Ammon's horn (tissue), 1 donor: ENCODE measurements at places on chromosomes 5 and 9.

- no peak for DNase-seq
Observed at GRCh38 chr9:82108474-82108873, 119.9 kb downstream of the SPATA31D1 start.

GRCh38 chr9:99896119-99896518, 10.3 kb upstream of the STX17 start:
- no peak for DNase-seq

- DNase-seq, result no peak
Observed at GRCh38 chr9:121786998-121787422, 135.6 kb downstream of the DAB2IP start.

- no peak for DNase-seq
Observed at GRCh38 chr5:75043633-75044264, 8.6 kb downstream of the GCNT4 start.

DNA sequence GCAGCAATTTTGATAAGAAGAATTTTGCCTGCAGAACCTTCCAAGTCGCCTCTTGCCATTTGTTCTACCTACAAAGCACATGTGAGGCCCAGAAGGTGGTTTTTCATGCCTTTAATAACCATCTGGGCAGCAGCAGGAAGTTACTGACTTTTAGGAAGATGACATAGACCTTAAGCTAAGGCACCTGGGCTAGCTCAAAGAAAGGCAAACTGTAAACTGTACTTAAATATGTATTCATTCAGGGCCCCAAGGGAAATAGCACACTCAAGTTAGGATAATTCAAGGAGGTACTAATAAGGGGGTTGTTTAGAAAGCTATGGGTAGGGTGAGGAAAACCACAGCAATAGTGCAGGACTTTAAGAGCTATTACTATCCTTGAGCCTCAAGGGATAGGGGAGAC, 57.3 kb upstream of the HSPB3 start:
- no peak for DNase-seq

DNA sequence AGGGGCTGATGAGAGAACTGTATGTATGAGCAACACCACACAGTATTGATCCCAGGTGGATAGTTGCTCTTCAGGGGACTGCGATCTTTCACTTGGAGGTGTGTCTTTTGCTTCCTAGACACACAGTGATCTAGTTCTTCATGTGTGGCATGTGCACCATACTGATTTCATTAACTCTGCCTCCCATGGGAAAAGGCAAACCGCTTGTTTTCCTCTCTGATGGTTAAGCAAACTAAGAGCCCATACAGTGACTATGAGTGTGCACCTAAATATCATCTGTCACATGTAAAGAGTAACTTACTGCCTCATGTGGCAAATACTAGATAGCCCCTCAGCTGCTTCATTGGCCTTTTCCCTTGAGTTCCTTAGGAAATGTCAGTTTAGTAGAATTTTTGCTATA, 147.3 kb downstream of the TLE4 start:
- DNase-seq, result no peak

- DNase-seq, result no peak
Observed at GRCh38 chr5:1384521-1384920, 39.6 kb upstream of the CLPTM1L start.

DNA sequence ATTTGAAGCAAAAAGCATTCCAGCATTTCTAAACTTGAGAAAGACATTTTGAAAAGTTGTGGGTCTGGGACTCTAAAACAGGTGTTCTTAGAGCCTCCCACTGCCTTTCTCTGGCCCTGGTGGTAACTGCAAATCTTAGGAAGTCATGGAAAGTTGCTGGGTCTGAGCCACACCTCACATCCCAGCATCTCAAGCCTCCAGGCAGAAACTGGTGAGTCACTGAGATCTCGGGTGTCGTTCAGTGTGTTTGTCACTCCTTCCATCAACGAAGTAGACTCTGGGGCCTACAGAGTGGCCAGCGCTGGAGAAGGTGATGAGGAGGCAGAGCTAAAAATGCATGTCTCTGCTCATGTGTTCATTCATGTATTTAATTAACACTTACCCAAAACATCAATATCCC, 59.6 kb upstream of the C5orf58 start:
- no peak for DNase-seq

DNA sequence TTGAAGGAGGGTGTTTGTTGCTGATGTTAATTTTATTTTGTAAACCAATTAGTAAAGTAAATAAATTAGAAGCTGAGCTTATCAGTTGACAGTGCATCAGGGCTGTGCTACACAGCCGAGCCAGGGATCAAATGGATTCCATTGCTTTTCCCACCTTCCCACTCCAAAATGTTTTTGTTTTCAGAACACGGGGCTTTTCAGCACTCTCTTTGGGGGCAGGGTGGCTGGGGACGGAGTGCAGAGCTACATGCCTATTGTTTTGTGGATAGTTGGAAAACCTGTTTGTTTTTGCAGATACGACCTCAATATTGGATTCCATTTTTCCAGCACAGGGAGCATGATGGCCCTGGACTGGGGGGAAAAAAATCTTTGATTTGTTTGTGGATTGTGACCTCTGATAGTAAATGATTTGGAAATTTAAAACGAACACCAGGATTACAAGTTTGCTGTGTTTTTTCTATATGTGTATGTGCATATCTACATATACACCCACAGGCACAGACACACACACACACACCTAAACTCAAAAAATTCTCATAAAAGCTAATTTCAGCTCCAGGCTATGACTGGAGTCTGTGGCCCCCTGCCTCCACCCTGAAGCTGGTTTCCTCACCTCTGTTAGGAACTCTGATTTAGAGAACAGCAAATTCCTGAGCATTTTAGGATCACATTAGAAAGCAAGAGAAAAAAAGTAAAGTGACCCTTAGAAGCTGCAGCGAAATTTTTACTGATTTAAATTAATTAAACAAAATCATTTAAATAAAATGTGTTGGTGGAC, 371.7 kb upstream of the IRX2 start:
- DNase-seq, result no peak
